ENCODE measurements at places on chromosomes 6 and 20.
A peak's percentile ranks its signal among the peaks of the same experiment; 100 is the strongest.

DNA sequence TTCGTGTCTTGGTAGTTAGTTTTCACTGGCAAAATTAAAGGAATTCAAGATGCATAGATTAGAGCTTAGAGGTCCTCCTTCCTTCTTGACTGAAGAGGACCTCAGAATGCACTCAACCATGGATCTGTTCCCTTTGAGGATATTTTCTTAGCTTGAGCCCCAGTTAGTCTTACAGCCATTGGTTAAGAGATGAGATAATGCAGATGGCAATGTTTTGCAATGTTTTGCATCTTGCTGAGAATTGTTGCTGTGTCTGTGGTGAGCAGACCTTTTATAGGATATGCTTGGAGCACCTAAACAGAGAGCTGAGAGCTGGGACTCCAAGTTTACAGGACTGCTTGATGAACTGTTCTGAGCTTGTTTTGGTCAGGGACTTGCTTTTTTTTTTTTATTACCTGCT, 107.5 kb downstream of the TMEM170B start:
- no peak for DNase-seq

GRCh38 chr20:38866265-38867061, 59.8 kb upstream of the FAM83D start:
- DNase-seq, result no peak

DNA sequence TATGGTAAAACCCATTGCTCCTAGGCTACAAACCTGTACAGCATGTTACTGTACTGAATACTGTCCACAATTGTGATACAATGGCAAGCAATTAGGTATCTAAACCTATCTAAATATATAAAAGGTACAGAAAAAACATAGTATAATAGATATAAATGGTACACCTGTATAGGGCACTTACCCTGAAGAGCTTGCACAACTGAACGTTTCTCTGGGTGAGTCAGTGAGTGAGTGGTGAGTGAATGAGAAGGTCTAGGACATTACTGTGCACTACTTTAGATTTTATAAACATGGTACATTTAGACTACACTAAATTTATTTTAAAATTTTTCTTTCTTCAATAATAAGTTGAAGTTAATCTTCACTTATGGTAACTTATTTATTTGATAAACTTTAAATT, 119.9 kb upstream of the CEP85L start:
- DNase-seq, result no peak

DNA sequence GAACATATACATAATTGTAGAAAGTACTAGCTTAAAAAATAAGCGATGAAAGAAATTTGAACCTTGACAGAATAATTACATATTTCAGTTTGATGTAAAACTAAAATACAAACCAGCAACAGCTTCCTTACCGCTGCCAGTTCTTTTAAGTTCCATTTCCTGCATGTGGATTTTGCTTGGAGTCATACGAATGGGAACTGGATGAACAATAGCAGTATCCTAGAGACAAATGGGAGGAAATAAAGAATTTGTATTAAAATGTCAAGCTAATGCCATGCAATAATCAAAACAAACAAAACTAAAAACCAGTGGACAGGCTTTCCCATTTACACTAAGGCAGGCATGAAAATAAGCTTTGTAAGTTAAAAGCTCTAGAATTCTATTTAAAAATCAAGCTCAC, 67.1 kb downstream of the REPS1 start:
- no peak for DNase-seq

- no peak for DNase-seq
These were observed 59.0 kb upstream of the NELFCD start for GRCh38 chr20:58922036-58922435.

- peak; percentile 98 for DNase-seq
These were observed at the start of gene RPS21 for GRCh38 chr20:62386383-62387218. RPS21 (plus strand) TSS chr20:62387103; CDS start chr20:62387339, 236 bp downstream.

DNA sequence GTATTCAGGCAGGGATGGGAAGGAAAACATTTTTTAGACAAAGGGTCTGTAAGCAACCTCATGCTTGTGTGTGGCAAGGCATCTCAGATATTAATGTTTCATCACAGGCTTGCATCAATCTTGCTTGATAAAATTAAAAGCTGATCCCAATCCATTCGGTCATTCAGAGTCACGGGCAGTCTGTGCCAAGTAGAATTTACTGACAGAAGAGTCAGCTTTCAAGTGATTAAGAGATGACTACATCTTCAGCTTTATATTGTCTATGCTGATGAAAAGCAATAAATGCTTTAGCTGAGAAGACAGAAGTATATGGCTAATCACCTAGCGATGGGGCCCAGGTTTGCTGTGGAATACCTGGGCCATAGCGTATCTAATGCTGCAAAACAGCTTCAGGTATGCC, 3.5 kb downstream of the PLEKHG1 start:
- DNase-seq, result no peak

GRCh38 chr6:4324746-4325145, 189.4 kb upstream of the ECI2 start:
- DNase-seq, result no peak

GRCh38 chr6:128632131-128632530, 111.7 kb upstream of the PTPRK start:
- no peak for DNase-seq

GRCh38 chr6:164214066-164214465, 799.5 kb downstream of the QKI start:
- DNase-seq, result no peak

All from GM12892 (cell line).